ENCODE measurements at places on chromosomes 2 and 18. TPM values are rescaled to one million over a fixed set of nuclear protein-coding genes. Genes with fewer than 3 reads are reported as not detected.

The SLC5A6 gene
- total RNA-seq, result 40.7 TPM

The CLEC4F gene
- total RNA-seq, result not detected

The ICA1L gene
- 10.0 TPM for total RNA-seq

The TACR1 gene
- not detected for total RNA-seq

The RAPGEF4 gene
- 1.0 TPM for total RNA-seq

The DCDC2C gene
- not detected for total RNA-seq

The NAT8 gene
- total RNA-seq, result not detected

The CABLES1 gene
- 5.6 TPM for total RNA-seq

The MTCL1 gene
- 0.66 TPM for total RNA-seq

The CFC1 gene
- not detected for total RNA-seq

The ATP8B1 gene
- not detected for total RNA-seq

DNA sequence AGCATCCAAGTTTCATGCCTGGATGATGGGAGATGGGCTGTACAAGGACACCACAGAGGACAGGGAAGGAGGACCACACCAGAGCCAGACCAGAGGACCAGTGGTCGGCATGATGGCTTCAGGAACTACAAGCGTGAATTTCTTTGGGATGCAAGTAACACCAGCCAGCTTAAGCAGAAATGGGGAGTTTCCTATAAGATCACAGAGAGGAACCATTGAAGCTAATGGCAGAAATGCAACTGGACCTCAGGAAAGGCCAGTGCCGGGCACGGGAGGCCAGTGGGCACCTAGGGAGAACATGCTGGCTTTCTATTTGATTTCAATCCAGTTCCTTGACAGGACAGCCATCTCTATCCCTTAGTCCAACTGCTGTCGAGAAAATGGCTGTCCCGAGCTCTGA, 145.4 kb downstream of the SH3BP4 start:
- no peak for DNase-seq

- DNase-seq, result no peak
Measured at GRCh38 chr18:2908166-2908945, 61.5 kb downstream of the EMILIN2 start.

DNA sequence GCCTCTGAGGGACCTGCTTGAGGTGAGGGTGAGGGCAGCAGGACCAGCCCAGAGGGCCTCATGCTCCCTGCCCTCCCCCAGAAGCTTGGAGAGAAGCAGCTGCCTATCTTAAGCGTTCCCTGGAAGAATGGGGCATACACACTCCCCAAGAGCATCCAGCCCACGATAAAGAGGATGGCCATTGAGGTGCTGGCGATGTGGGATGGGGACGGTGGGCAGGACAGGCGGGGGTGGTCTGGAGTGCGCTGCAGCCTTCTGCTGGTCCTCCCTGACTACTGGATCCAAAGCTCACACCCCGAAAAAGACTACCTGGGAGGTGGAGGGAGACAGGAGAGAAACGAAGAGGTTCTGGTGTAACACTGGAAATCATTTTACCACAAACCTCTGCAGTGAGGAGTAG, 45.6 kb downstream of the LMAN2L start:
- DNase-seq, result no peak

GRCh38 chr2:12856934-12857601, 140.3 kb downstream of the TRIB2 start:
- DNase-seq, result no peak

DNA sequence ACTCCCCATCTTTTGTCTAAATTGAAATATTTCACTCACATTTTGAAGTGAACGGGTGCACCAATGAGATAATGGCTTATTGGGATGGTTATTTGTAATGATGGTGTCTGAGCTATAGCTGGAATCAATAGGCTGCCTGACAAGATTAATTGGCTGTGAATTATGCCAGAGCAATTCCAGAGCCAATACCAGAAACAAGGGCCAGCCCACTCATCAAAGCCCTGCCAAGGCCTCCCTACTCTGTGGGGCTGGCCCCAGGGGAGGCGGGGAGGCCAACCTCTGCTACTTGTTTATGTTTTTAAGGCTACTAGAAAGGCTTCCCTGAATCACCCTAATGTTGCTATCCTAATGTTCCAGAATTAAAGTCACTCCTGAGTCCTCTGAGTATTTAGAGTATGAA, 29.1 kb upstream of the NEMP2 start:
- no peak for DNase-seq

DNA sequence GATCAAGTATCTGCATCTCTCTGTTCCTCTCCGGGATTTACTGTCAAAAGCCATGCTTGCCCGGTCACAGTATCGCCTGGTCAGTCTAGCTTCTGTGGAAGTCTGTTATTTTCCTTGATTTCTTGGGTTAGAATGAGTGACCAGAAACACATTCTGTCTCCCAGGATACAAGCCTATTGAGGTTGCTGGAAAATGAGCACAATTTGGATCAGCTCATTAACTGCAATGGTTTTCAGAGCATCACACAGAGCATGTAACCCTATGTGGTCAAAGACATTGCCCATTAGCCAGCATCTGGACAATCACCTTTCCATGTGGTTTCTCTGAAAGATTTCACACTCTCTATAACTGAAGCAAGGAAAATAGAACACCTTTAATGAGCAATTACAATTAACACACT, 124.2 kb upstream of the FAM98A start:
- no peak for DNase-seq

- DNase-seq, result peak; percentile 73
Measured at GRCh38 chr2:38376346-38377049, 575 bp downstream of the ATL2 start.

DNA sequence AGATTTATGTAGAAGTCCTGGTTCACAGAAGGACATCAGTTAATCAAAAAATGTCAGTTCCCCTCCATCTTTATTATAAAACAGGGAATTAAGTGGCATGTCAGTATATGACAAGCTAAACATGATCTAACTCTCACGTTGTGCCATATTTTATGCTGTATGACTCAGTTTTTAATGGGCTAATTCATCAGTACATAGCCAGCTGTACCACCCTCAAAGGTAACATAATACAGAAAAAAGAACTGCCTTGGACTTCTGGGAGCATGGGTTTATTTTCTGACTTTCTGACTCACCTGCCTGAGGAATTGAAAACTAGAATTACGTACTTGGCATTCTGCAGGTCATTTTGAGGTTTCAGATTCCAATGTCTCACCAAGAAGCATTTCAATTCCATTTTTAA, 135.7 kb downstream of the CMPK2 start:
- DNase-seq, result no peak

- DNase-seq, result no peak
Measured at GRCh38 chr2:231017231-231017598, 20.1 kb upstream of the C2orf72 start.

GRCh38 chr2:237693291-237693994, 66.1 kb downstream of the LRRFIP1 start:
- DNase-seq, result no peak

DNA sequence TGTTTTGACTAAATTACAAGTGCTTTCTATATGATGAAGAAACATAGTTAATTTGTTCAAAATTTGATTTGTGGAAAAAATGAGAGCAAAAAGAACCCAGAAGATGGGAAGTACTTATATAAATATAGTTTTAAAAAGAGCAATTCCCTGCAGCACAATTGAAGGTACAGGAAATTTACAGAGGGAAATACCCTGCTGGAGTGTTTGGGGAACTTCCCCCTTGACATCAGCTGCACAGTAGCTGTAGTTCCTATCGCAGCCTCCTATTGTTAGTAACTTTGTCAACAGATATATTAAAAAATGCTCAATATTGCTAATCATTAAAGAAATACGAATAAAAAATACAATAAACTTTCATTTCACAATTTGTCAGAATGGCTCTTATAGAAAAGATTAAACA, 1118.8 kb upstream of the ZEB2 start:
- no peak for DNase-seq

- no peak for DNase-seq
Measured at GRCh38 chr2:192775459-192776262, 580.9 kb upstream of the TMEFF2 start.

- peak; percentile 6 for DNase-seq
Measured at GRCh38 chr18:32469190-32469651, 1.5 kb downstream of the GAREM1 start.

DNA sequence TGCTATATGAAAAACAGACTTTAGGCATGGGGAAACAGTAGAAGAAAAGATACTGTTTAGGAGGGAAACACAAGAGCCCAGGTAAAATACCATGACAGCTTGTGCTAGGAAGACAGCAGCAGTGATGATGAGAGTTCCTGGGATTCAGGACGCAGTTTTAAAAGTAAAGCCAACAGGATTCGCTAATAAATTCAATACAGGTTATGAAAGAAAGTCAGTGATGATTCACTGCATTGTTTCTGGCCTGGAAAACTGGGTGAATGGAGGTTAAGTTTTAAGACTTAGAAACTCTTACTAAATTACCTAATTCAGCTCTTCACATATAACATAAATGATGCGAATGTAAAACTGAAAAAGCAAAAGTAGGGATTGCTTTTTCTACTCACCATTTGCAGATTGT, 27.9 kb upstream of the RNU4ATAC start:
- no peak for DNase-seq

GRCh38 chr18:59264121-59264571, 9.1 kb downstream of the RAX start:
- no peak for DNase-seq

GRCh38 chr18:60191926-60192325, 180.6 kb downstream of the MC4R start:
- no peak for DNase-seq

DNA sequence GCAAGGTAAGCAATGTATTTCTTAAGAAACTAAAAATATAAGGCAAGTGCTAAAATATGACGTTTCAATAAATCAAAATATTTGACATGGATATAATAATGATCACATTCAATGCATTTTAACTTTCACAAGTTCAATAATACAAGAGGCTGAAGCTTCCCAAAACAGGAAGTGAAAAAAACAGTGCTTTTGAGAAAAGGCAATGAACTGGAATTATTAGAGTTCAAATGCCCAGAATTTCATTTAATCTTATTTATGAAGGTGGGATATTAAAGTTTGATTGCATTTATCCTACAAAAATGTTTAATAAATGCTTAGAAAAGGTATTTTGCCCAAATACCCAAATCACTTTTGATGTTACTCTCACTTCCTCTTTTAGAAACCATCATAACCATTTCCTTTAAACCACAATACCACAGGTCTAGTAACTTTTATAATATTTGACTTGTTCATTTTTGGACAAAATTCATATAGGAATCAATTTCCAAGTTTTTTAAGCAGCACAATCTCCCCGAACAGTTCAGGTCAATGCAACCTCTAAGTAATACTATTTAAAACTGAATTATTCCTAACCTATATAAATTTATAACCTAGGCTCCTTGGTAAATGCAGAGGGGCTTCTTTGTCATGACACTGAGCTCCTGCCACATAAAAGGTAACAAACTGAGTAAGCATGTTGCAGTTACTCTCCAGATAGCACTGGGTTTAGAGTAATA, 2.1 kb downstream of the NCKAP1 start:
- DNase-seq, result no peak

DNA sequence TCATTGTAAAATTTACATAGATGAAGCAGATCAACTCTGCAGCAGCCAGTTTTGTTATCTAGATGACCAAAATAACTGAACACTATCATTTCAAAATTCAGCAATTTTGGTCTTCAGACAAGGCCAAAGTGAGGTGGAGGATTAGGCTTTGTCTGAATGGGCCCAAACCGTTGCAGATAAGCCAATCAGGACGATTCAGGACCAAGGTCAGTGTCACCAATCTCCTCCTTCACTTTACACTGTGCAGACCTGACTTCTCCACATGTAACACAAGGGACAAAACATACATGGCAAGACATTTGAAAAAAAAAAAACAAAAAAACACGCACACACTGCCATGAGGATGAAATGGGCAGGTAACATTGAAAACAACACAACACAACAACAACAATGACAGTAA, 211.2 kb downstream of the NAPG start:
- no peak for DNase-seq

- DNase-seq, result no peak
Measured at GRCh38 chr2:40428439-40428838, 23.5 kb downstream of the SLC8A1 start.

DNA sequence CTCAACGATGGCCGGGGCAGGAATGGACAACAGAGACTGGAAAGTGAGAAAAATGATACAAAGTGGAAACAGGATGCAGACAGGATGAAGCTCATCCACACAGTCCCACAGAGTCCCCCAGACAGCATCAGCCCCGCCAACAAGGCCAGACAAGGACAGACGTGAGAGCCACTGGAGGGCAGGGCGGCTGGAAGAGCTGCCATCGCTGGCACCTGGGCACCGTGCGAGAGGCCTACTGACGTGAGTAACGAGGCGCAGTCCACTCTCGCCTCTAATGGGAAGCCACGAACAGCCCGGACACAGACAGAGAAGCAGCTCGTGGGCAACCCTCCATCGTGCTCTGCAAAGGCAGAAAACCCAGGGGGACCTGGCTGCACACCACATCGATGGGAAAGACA, 17.1 kb downstream of the HDAC4 start:
- no peak for DNase-seq

DNA sequence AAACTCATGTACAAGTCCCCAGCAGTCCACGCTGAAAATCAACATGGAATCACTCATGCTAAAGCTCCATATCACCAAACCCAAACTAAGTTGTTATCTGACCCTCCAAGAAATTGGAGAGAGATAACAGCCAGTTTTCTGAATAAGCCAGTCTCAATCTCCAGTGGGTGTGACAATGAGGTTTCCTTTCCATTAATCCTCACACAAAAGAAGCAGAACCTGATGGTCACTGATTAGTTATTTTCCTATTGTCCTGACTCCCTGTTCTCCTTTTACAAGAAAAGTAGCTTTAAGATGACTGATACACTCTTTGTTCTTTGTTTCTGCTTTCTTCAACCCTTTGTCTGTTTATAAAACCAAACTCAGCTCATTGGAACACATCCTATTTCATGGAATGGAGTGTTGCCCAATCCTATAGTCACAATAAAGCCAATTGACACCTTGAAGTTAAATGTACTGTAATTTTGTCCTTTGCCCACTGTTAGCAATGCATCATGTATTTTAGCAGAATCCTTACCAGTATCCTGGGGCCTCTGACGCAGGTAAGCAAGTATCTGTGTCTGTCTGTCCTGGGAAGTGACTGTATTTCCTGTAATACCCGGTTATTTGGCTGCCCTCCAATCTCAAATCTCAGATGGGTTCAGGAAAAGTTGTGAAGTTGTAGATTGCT, 30.6 kb upstream of the SH3RF3 start:
- no peak for DNase-seq

DNA sequence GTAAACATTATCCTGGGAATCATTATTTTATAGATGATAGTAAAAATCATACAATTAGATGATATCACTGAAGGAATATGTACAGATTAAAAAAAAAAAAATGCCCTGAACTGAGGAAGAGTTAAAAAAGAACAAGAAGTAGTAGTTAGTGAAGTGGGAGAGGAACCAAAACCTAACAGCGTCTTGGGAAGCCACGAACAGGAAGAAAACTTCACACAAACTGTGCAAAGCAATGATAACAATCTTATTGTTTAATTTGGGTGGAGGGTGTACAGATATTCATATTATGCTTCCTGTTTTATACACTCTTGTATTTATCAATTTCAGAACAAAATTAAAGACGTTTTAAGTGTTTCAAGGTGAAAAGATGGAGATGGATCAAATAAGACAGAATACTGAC, 3.5 kb downstream of the HEATR5B start:
- no peak for DNase-seq
